Activated naive CD8-positive, alpha-beta T cell treated with anti-CD3 and anti-CD28 coated beads, Interleukin-2, amount 50 U/mL, for 16 hours (primary cell): ENCODE measurements at places on chromosomes 6 and 20.

GRCh38 chr20:1346315-1346969 is 17.5 kb upstream of the SDCBP2 start:
- DNase-seq, result no peak

DNA sequence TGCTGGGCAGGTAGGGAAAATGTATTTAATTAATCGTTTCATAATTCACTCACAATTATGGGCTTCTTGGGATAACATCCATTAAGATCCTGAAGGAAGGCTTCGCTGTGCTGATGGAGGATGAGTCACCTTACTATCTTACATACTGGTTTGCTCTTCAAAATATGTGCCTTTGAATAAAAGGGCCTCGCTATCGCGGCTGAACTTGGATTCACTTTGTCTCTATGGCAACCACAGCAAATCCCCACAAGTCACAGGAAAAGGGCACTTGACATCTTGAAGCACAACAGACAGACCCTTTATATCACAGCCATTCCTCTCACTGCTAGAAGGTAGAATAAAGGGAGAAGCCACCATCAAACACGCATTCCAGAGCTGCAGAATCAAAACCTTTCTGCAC is 141.3 kb upstream of the MYLIP start:
- DNase-seq, result no peak

GRCh38 chr6:8243475-8243874 is 141.1 kb upstream of the EEF1E1 start:
- DNase-seq, result no peak

GRCh38 chr6:135475292-135475886 is 22.2 kb downstream of the AHI1 start:
- DNase-seq, result no peak

GRCh38 chr20:6942266-6942665 is 174.8 kb downstream of the BMP2 start:
- DNase-seq, result no peak

DNA sequence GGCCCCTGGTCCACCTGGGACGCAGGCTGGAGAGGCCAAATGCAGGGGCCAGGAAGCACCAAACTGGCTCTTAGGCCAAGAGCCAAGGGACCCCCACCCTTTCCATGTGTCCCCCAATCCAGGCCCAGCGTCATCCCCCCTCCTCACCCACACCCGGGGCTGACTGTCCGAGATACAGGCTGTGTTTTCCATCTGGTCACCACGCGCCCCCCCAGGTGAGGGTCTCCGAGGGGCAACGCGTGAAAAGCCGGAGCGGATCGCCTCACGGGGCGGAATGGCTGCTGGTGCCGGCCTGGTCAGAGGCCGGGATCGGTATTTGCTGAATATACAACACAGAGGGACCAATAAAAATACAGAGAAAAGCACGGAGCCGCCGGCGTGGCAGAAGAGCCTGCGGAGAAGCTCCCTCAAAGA is 5.2 kb upstream of the ABHD16B start:
- DNase-seq, result no peak

GRCh38 chr20:38449046-38449445 is 13.9 kb upstream of the SNHG17 start:
- DNase-seq, result no peak

DNA sequence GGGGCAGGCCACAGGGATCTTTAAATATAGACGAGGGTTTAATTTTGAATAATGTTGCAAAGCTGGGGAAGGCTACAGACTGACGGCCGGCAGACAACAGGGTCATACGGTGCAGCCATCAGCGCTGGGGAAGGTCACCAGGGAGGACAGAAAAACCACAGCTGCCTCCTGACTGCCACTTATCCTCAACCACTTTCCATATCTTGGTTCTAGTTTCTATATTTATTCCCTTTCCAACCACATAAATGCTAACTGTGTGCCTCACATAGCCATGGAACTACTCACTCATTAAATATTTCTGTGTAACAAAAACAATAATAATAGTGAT is 85.7 kb upstream of the AGPAT4 start:
- no peak for DNase-seq

DNA sequence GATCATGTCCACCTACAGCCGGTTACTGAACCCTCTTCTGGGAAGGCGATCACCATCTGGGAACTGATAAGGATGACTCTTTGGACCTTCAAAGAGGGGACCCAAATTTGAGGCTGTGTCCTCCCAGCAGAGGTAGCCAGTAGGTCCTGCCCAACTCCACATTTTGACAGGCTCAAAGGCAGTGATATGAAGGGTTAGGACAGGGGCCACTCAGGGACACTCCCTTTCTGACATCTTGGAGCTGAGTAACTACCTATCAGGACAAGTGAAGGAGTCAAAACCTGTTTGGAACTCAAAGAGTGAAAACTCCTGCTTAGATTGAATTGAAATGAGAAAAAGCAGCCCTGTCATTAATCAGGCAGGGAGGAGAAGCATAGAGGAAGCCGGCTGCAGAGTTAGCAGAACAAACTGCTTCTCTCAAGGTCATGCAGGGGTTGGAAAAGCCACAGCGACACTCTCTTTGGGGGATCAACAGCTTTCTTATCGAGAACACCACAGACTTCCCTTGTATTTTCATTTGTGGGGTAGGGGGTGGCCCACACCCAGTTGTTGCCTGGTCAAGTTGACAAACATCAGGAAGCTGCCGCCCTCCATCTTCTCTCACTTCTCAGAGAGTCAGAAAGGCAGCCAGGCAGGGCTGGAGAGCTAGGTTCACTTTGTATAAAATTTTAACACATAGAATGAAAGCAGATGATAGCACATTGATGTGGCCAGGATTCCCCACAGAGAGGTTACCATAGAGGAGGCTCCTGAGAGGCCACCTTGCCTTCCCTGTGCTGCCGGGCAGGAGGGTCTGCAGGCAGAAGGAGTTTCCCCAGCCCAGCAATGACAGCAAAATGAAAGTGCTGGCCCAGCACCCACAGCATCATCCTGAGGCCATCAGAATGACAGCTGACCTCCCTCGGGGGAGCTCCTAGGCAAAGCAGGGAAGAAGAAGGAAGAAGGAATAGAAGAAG is 47.6 kb downstream of the AGPAT4 start:
- DNase-seq, result no peak

DNA sequence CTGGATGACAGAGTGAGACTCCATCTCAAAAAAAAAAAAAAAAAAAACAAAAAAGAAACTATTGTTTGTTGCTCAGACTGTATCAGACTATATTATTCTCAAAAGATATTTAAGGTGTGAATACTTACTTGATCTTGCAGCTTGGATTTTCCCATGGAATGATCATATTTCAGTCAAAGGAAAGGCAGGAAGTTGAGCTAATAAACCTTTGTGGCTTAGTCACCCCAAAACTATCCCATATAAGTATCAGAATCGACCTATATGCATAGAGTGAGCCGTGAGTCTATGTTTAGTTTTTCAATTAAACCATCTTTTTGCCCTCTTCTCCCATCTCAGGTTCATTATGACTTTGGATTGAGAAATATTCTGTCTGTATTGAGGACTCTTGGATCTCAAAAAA is 152.6 kb downstream of the DNAH8 start:
- DNase-seq, result no peak

DNA sequence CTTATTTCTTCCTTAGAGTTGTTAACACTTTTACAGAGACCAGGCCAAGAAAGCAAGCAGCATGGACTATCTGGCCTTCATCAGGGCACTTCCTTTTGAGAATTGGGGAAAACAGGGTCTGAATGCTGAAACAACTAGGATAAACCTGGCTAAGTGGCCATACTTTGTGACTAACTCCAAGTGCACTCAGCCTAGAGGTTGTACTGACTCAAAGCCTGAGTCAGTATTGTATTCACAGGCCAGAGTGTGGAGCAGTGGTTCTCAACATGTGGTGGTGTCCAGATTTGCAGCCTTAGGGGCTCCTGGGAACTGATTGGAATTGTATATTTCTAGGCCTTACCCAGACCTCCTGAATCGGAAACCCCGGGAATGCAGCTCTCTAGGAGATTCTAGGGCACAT is 20.1 kb downstream of the SEC23B start:
- no peak for DNase-seq

- no peak for DNase-seq
Observed at GRCh38 chr6:143559051-143559660, 47.6 kb upstream of the FUCA2 start.

DNA sequence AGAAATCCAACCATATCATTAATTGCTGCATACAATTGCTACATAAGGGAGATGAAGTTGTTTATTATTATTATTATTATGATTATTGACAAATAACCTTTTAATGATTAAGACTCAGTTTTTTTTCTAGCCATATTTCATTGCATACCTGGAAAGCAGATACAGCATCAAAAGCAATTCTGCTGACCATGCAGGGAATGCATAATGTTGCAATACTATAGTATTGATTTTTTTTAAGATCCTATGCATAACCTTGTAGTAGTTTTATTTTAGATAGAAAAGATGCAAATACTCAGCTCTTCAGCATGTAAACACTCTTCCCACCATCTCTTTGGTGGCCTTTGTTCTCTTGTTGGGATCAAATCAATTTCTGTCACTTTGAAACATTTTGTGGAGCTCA is 300.9 kb upstream of the MAP3K7 start:
- DNase-seq, result no peak

GRCh38 chr6:10138917-10139316 is 276.0 kb downstream of the TFAP2A start:
- DNase-seq, result no peak

- no peak for DNase-seq
Observed at GRCh38 chr20:45701104-45701503, 734 bp upstream of the WFDC13 start.

GRCh38 chr6:85124472-85125354 is 325.2 kb upstream of the NT5E start:
- no peak for DNase-seq

- no peak for DNase-seq
Observed at GRCh38 chr6:125829433-125829832, 38.7 kb downstream of the NCOA7 start.

GRCh38 chr20:37804584-37805566 is 98.1 kb upstream of the VSTM2L start:
- no peak for DNase-seq

DNA sequence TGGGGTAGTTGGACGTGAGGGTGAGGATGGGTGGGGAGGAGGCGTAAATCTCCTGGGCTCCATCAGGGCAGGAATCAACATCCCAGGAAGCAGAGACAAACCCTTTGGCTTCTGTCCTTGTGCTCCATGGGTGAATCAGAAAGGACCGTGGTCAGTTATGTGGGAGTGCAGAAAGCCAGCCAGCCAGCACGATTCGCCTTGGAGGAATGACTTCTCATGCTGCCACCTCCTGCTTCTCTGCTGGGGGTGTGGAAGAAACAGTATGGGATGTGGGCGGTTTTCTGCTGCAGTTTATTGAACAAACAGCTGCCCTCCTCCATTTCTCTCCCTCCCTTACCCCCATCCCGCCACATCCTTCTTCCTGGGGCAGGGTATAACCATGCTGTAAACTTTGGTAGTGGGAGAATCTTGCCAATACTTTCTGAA is 214.5 kb downstream of the SOX4 start:
- DNase-seq, result no peak

DNA sequence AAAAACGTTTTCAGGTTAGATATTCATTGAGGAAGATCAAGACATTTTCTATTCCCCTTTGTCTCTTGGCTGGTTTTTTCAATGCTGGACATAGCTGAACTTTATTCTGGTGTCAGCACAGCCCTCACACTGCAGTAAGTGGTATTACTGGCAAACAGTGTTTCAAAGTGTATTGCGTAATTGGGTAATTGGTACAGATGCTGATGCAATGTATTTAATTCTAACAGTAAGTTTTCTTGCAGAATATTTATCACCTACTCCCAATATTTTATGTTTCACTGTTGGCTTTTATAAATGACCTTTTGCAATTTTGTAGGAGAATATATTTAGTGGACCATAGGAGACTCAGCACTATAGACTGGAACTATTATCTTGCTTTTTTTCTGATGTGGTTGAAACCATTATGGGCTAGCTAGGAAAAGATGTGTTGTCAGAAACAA is 287.6 kb upstream of the SOX4 start:
- DNase-seq, result no peak

GRCh38 chr6:25582101-25582500 is 69.9 kb upstream of the SCGN start:
- DNase-seq, result no peak

DNA sequence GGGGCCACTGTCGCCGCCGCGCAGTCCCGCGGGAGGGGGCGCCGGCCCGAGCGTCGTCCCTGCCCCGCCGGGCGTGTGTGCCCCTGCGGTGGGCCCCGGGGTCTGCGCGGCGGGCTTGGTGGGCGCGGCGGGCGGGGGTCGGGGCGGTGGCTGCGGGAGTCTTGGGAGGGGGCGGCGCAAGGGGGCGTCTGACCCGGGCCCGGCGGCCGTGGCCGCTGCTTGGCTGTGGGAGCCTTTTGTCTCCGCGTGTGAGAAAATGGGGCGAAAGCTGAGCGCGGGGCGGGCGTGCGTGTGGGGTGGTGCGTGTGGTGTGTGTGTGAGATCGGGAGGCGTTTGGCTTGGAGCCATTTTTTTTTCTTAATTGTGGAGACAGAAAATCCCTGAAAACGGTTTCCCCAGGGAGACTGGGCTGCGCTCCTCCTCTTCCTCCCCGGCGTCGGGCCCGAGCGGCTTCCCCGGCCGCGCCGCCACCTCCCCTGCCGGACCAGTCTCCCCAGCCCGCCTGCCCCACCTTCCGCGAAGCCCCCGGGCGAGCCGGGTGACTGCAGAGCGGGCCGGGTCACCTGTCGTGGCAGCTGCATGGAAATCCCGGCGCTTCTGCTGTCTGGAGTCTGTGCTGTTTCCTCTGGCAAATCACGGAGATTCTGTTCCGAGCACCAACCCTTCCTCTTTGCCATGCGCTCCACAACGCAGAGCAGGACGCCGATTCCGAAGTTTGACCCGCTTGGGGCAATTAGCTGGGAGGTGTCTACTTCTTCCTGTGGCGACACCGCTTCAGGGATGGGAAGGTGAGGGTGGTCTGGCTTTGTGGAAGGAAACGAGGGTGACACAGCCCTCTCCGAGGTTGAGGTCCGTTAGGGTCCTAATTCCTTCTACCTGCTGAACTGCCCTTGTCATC is 64.4 kb downstream of the GTF2H5 start:
- peak; percentile 10 for DNase-seq

GRCh38 chr6:57193177-57193576 is 21.1 kb downstream of the BAG2 start:
- DNase-seq, result no peak

DNA sequence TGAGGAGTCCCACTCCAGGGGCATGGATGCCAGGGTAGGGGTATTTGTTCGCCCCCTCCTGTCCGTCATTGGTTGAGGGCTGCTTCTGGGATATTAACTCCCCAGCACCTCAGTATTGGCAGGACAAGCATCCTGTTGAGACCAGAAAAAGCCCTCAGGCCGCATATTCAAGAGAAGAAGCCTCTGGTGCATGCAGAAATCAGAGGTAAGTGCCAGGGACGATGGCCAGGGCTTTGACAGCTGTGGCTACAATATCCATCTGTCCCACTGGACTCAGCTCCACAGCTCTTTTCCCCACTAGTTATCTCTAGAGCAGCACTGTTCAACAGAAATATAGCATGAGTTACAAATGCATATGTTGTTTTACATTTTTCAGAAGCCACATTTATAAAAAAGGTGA is 651.3 kb downstream of the KIF16B start:
- DNase-seq, result no peak
